ENCODE measurements at places on chromosomes 11 and 22. TPM values are rescaled to one million over a fixed set of nuclear protein-coding genes. Genes with fewer than 3 reads are reported as not detected.

DNA sequence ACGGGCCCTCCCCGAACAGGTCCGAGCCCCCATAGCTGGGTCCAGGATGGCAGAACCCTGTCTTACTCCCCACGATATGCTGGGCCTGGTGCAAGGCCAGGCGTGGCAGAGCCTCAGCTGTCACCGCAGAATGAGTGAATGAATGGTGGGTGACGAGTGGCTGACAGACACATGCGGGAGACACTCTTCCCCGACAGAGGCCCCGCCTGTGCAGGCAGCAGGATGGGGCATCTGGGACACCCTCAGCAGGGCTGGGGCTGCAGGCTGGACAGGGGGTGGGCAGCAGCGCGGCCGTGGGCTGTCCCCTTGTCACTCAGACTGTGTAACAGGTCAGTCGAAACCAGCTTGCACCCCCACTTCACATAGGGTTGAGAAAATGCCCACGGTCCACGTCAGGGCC, 18.0 kb downstream of the WNT7B start:
- DNase-seq: no peak

DNA sequence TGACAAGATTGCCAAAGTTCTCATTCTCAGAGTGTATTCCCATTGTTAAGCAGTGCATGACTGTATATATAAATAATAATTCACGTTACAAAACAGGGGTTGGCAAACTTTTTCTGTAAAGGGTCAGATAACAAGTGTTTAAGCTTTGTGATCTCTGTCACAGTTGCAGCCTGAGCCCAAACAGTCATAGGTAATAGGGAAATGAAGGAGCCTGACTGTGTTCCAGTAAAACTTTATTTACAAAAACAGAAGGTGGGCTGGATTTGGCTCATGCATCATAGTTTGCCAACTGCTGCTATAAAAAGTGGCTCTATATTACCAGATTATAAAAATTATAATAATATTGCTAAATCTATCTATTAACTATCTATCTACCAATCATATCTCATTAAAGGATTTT, 3.5 kb downstream of the MMP7 start:
- no peak for DNase-seq

DNA sequence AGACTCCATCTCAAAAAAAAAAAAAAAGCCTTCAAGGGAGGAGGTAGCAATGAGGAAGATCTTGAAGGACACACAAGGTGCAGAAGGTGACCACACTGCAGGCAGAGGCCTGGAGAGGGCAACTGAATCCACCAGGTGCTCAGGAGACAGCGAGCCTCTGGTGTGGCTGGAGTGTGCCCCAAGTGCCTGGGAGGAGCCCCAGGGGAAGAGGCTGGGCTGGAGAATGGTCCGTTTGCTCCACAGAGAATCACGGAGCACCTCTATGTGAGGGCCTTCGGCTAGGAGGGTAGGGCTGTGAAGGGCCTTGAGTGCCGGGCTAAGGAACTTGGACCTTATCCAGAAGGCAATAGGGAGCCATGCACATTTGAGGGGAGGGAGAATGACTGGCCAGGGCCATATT, 50.3 kb downstream of the ARRB1 start:
- no peak for DNase-seq

Gene SLC22A12
- total RNA-seq: not detected

Gene GNAZ
- under 0.01 TPM for total RNA-seq

All from lung microvascular endothelial cell (primary cell).